NCI-H2029 treated with DMSO at 0.1 percent for 48 hours (cell line): ENCODE measurements at places on chromosomes 12 and 14.

DNA sequence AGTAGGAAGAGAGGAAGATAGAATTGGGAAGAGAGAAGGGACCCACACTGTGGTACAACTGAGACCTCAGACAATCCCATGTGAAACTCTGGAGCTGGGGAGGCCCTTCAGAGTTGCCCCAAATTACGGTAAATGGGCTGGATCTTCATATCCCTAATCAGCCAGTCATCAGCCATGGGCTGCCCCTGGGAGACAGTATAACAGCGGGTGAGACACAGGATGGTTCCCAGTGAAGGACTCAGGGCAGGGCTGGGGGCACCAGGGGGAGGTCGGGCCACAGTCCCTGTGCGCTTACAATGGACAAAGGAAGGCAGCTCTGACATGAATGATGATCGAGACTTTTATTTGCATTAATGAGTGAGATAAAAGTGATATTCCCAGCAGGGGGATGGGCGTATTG lies 74.2 kb upstream of the BDKRB2 start:
- no peak for DNase-seq

DNA sequence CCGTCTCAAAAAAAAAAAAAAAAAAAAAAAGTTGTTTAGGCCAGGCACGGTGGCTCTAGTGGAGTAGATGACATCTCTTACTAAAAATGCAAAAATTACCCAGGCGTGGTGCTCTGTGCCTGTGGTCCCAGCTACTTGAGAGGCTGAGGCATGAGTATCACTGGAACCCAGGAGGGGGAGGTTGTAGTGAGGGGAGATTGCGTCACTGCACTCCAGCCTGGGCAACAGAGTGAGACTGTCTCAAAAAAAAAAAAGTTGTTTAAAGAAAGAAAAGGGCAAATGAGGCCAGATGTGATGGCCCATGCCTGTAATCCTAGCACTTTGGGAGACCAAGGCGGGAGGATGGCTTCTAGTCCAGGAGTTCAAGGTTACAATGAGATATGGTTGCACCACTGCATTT lies 36.6 kb upstream of the SPPL3 start:
- DNase-seq = no peak

GRCh38 chr12:71159878-71160277 lies 2.1 kb upstream of the TSPAN8 start:
- no peak for DNase-seq

- DNase-seq = no peak
These were observed 80.2 kb upstream of the SLC38A2 start for GRCh38 chr12:46452776-46453175.

- no peak for DNase-seq
These were observed 45.4 kb upstream of the FGF6 start for GRCh38 chr12:4490973-4491372.

DNA sequence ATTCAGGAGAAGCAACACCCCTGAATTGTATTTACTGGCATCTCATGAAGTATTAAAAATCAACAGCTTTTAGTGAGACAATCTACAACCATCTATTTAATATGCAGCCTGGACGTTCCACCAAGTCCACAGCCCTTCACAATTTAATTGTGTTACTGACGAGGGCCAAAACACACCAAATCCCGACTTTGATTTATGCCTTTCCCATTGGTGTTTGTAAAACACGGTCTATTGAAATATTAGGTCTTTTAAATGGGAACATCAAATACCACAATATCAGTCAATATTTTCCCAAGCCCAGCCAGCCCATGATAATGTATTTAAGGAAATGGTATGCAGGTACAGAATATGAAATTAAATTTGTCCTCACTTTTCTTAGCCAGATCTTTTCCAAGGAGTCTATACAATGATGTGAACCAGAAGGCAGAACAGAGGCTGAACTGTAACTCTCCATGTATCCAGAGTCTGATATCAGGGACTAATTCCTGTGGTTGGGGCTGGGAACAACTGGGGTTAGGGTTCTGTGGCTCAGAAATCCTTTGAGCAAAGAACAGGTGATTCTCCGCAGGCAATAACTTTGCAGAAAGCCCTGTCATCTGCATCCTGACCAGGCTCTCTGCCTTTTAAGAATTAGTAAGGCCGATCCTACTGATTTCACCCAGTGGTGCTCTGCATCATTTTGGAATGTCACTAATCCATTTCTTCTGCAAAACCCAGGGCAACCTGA lies 179.3 kb upstream of the GZMB start:
- no peak for DNase-seq

DNA sequence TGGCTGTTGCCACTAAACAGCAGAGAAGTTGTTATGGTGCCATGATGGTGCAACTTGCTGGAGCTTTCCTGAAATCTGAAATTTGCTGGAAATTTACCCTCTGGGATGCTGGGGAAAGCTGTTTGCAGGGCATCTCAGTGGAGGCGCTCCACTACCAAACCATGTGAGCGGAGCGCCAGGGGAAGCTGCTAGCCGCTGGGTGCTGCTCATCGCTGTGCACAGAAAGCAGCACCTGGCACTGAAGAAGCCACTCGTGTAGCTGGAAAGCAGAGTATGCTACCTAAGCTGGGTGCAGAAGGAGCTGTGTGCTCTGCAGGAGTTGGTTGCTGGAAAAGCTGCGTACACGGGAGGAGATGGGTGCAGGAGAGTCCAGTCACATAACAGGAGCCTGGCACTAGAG lies 53.0 kb downstream of the MSRB3 start:
- DNase-seq = no peak

- no peak for DNase-seq
These were observed 74.3 kb upstream of the ARID2 start for GRCh38 chr12:45655186-45655585.

GRCh38 chr12:119005913-119006312 lies 24.6 kb downstream of the SRRM4 start:
- no peak for DNase-seq

GRCh38 chr12:51189790-51190355 lies 16.9 kb upstream of the TFCP2 start:
- DNase-seq = no peak

GRCh38 chr14:55103971-55104954 lies 24.8 kb upstream of the LGALS3 start:
- no peak for DNase-seq

DNA sequence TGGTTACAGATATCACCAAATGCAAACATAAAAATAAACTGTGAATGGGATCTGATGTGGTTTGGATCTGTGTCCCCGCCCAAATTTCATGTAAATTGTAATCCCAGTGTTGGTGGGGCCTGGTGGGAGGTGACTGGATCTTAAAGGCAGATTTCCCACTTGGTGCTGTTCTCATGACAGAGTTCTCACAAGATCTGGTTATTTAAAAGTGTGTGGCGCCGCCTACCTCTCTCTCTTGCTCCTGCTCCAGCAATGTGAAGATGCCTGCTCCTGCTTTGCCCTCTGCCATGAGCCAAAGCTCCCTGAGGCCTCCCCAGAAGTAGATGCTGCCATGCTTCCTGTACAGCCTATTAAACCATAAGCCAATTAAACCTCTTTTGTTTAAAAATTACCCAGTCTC lies 47.8 kb downstream of the SLC25A21 start:
- DNase-seq = no peak

GRCh38 chr14:59215322-59215721 lies 26.9 kb downstream of the DAAM1 start:
- DNase-seq = peak; percentile 95

DNA sequence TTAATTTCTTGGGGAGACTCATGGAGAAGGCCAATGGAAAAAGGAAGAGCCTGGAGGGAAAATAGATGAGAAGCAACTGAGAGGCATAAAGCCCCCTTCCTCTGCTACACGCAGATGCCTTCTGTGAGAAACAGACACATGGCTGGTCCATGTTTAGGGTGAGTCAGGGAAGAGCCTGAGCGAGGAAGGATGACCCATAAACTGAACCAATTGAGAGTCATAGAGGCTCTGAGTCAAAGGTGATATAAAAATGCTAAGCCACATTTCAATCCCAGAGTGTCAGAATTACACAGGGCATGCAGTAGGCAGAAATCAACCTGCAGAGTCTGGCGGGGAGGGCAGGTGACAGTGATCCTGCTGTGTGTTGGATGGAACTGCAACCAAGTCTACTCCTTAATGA lies 30.1 kb upstream of the NEDD1 start:
- DNase-seq = no peak

DNA sequence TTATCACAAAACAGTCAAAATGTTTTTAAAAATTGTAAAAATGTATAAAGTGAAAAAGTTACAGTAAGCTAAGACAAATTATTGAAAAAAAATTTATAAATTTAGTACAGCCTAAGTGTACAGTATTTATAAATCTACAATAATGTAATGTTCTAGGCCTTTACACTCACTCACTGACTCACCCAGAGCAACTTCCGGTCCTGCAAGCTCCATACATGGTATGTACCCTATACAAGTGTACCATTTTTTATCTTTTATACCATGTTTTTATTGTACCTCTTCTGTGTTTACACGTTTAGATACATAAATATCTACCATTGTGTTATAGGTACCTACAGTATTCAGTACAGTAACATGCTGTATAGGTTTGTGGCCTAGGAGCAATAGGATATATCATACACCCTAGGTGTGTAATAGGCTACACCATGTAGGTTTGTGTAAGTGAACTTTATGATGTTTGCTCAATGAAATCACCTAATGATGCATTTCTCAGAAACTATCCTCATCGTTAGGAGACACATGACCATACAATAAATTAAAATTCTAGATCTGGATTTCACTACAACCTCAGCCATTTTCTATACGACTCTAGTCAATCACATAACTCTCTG lies 66.8 kb downstream of the TXNDC16 start:
- no peak for DNase-seq

- no peak for DNase-seq
These were observed 219.5 kb downstream of the KLHL28 start for GRCh38 chr14:44742202-44742601.

- peak; percentile 78 for DNase-seq
These were observed 33.8 kb upstream of the FGD4 start for GRCh38 chr12:32365473-32366064.

- no peak for DNase-seq
These were observed 669.0 kb upstream of the FOXG1 start for GRCh38 chr14:28097585-28097984.

- DNase-seq = no peak
These were observed 91.6 kb upstream of the PAWR start for GRCh38 chr12:79782172-79782900.

DNA sequence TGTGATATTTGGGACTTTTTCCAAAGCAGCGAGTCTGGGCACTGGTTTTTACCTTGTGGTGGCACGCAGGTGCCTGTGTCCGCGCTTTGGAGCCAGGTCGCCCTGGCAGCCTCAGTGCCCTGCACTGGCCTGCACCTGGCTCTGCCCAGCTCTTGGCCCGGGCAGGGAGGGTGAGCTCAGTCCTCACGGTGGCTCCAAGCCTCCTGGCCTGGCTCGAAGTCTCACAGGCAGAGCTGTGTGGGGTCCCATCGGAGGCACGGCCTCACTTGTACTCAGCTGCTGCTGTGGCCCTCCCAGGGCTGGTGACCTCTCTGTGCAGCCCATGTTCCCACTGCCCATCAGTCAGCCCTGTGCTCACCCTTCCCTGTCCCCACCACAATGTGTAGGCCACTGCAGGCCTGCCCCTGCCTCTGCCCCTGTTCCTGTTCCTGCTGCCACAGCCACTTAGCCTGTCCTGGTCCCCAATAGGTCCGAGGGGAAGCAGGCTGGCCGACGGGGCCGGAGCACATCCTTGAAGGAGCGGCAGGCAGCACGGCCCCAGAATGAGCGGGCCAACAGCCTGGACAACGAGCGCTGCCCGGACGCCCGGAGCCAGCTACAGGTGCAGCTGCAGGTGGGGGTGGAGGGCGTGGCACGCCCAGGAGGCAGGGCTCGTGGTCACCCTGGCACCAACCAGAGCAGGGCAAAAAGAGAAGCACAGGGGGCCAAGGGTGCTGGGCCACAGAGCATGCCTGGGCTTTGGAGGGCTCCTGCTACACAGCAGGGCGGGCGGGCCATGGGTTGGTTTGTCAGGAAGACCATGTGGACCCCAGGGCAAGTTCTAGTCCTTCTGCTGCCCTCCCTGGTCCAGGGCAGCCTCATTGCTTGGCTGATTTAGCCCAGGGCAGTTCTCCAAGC lies 16.6 kb upstream of the TEX22 start:
- DNase-seq = no peak

GRCh38 chr12:31301311-31301710 lies 24.6 kb downstream of the SINHCAF start:
- DNase-seq = no peak

GRCh38 chr14:65550779-65551643 lies 138.5 kb downstream of the FUT8 start:
- no peak for DNase-seq

DNA sequence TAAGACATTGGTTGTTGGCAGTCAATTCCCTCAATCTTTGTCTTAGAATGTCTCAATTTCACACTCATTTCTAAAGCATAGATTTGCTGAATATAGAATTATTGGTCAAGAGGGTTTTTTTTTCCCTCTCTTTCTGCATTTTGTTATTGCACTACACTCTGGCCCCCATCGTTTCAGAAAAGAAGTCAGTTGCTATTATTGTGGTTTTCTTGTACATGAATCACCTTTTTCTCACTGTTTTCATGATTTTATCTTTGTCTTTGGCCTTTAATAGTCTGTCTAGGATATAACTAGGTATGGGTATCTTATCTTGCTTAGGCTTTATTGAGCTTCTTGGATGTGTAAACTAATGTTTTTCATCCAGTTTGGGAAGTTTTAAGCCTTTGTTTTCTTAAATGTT lies 194.3 kb upstream of the DAAM1 start:
- DNase-seq = no peak

DNA sequence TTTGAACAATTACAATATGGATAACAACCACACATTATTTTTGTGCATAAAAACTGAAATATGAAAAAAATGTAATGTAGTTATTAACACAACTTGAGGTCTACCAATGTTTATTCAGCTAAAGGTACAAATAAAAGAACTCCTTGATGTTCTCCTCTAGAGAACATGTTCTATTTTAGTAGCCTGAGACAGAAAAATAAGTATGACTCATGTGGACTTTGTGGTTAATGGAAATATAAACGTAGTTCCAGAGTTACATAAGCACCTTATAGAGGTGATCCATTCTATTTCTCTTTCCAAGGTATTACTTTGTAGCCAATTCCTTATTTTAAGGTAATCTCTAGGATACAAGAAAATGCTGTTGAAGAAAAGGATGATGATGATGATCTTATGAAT lies 25.7 kb downstream of the ALKBH1 start:
- no peak for DNase-seq

DNA sequence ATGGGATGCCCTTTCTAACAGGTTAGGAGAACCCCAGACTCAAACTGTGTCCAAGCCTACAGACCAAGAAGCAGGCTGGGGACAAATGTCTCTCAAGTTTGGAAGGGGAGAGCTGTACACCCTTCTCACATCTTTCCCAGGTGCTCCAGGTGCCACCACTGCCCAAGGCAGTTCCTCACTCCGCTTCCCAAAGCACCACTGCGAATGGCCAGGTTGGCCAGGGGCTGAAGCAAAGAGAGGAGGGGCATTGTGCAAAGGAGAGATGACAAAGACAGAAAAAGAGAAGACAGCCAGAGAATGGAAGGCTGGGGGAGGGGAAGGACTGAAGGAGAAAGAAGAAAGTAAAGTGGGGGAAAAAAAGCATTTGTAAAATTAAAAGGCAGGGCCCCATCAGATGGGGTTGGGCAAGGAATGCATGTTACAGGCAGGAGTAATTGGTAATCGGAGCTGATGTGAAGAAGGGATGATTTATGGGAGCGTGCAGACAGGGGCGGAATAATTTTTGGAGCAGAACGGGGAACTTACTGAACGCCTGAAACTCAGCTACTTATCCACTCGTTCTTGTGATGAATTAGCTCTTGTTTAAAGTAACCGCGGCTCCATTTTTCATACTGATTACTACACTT lies 165.8 kb downstream of the ESRRB start:
- no peak for DNase-seq
